ENCODE measurements at places on chromosomes 2 and 18.
A peak's percentile ranks its signal among the peaks of the same experiment; 100 is the strongest.

- no peak for DNase-seq
These were observed 83.7 kb upstream of the GALNT5 start for GRCh38 chr2:157173740-157174184.

- DNase-seq: no peak
These were observed 164.1 kb downstream of the GALNT14 start for GRCh38 chr2:30974092-30974491.

GRCh38 chr2:23497063-23497462 lies 112.1 kb downstream of the KLHL29 start:
- DNase-seq: peak; percentile 65

DNA sequence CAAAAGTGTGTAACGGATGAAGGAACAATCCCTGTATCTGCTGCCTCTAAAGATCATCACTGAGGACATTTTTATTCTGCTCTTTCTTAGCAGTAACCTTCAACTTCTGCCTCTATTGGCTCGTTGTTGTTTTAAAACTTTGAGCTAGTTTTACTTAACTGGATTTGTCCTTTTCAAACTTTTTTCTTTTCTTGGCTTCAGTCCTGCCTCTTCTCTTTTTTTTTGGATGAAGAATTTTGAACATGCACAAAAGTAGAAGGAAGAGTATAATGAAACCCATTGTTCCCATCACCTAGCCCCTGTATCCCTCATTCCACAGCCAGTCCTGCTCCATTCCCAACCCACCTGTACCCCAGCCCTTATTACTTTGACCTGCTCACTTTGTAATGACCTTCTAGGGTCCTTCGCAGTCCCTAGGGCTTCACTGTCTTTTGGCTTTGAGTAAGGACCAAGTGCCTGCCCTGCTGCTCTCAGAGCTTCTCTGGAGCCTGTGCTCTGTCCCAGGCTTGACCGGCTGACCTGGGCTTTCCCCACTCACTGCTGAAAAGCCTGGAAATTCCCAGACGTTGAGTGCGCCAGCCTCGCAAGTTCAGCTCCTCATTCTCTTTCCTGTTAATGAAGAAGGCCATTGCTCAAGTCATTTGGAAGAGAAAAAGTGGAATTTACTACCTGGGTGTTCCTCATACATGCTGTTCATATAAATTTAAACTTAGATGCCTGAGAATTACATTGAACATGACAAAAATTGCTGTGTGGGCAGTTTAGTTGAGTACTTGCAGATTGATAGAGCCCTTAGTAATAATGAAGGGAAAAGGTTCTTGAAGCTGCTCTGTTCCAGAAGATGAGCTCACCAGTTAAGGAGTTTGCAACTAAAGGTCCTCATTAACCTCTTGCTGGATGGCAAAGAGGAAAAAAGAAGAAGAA lies 149.3 kb upstream of the ALPP start:
- no peak for DNase-seq

DNA sequence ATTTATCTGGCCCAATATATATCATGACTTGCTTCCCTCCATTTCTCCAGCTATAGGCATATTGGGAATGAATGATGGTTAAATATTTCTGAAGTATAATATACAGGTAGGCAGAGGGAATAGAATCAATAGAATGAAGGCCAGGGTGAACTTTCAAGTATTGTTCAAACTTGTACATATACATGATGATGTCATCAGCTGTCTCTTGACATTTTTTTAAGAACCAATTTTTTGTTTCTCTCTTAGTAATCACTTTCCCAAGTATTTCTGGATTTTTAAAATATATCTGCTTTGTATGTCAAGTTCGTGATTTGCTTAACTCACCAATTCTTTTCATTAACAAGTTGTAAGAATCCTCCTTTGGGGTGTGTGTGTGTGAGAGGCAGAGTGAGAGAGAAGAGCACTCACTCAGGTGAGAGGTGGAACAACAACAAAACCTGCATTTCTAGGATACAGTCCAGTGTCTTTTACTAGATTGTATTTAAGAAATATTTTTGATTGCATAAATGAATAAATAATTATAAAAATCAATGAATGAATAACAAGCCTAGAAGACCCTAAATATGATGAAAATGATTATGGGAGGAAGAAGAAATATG lies 1239.1 kb downstream of the LRP1B start:
- no peak for DNase-seq

- no peak for DNase-seq
These were observed 184.9 kb downstream of the UBE2E3 start for GRCh38 chr2:181165199-181165868.

GRCh38 chr2:55010149-55010591 lies 40.1 kb downstream of the RTN4 start:
- DNase-seq: peak; percentile 46

- DNase-seq: no peak
These were observed 655.3 kb upstream of the FAM98A start for GRCh38 chr2:34254272-34254878.

DNA sequence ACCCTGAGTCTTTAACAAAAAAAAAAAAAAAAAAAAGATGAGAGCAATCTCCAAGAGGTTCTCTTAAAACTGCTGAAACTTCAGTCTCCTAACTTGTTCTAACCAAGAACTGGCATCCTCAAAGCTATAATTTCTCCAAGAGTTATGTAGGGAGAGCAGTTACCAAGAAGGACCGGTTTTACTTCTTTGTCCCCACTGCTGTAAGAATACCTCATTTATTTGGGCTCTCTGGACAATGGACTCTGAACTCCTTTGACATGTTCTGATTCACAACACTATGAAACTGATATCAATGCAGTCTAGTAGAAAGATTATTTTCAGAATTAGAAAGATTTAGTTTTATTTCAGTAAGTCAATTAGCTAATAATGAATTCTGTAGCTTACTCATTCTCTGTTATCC lies 84.5 kb upstream of the DTNB start:
- no peak for DNase-seq

DNA sequence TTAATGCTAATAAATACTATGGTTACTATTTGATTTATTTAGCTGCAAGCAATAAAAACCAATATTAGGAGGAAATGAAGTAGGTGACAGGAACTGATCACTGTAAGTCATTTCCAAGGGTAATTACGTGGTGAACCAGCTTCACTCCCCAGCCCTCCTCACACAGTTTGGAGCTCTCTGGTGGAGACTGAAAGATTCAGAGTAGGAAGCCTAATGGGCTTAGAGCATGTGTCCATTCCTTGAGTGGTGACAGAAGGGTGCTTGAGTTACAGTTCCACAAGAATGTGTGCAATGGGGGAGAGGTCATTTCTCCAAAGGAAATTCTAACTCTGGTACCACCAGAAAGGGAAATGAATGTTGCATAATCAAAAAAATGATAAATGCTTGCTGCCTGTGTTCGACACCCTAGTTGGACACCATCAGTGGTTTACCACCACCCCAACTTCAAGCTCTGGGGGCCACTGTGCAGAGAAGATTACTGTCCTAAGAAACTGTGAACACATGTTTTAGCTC lies 285.1 kb upstream of the MMADHC start:
- DNase-seq: no peak

- DNase-seq: no peak
These were observed 18.1 kb upstream of the TMEM237 start for GRCh38 chr2:201661366-201661765.

DNA sequence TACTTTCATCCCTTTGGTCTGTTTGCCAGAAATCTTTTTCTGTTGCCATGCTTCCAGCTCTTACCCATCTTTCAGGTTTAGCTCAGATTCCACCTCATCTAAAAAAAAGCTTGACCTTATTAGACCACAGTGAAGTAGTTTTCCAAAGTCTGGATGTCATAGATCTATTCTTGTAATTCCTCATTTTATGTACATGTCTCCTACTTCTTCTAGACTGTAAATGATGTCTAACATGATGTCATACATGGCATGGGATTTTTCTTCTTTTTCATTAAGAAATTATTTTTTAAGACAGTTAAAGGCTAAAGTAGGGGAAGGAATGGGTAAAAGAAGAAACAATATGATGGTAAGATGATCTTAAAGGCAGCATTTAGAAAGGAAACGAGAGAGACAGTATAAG lies 11.3 kb downstream of the GLS start:
- no peak for DNase-seq

GRCh38 chr2:239092571-239093294 lies 244.8 kb downstream of the TWIST2 start:
- DNase-seq: no peak

DNA sequence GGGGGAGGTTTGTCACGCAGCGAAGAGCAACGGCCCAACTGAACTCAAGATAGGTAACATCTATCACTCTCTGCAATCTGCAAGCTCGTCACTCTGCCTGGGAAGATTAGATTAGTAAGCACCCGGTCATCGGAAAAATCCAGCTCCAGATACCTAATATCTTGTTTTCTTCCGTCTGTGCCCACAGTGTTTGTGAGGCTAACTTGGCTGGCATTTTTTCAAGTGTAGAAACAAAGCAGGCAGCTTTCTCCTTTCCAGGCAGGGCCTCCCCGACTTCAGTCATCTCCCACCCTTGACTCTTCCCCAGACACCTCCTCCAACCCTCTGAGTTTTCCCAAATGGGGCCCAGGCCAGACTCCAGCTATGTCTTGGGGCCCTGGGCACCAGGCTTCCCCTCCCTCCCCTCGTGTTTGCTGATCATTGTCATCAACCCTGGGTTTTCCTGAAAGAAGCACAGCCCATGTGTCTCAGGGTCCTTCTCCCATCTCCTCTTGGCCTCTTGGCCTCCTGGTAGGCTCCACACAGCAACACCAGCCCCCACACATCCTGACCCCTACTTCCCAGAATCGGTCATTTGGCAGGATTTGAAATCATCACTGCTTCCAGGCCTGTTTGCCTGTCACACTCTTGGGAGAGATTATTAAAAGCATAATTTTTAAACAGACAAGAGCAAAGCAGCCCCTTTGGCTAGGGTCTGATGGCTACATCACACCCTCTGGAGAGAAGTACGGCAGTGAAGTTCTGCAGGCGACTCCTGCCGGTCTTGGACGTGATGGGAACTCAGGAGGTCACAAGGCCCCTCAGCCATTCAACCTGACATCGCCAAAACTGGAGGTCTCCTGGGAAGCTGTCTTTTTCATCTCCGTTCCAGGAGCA lies 144.9 kb upstream of the ID2 start:
- no peak for DNase-seq

DNA sequence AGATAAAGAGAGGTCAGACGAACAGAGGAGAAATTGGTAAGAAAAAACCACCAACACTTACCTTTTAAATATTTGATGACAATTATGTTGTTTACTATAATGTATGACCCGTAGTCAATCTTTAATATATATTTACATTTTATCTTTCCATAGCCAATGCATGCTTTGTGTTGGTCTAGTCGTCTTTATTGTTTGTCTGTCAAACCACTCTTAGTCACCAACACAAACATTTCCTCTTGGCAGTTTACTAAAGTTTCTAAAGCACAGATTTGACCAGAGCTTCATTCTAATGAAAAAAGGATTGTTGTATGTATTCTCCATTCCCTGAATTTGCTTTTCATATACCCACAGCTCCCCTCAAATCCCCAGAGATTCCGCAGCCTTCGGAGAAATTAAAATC lies 784.7 kb upstream of the PIK3C3 start:
- DNase-seq: no peak

DNA sequence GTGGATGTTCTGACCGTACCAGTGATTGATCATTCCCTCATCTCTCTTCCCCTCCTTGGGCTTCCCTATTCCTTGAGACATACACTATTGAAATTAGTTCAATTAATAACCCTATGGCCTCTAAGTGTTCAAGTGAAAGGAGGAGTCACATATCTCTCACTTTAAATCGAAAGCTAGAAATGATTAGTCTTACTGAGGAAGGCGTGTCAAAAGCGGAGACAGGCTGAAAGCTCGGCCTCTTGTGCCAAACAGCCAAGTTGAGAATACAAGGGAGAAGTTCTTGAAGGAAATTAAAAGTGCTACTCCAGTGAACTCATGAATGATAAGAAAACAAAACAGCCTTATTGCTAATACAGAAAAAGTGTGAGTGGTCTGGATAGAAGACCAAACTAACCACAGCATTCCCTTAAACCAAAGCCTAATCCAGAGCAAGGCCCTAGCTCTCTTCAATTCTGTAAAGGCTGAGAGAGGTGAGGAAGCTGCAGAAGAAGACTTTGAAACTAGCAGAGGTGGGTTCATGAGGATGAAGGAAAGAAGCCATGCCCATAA lies 144.4 kb upstream of the LYPD6 start:
- peak; percentile 4 for DNase-seq

DNA sequence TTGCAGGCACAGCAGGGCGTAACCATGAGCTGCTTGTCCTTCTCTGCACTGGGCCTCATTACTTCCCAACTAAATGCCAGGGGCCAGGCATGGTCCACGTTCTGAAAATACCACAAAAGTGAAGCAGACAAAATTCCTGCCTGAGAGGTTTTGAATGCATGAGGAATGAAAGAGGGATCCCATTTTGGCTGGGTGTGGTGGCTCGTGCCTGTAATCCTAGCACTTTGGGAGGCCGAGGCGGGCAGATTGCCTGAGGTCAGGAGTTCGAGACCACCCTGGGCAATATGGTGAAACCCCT lies 139.5 kb downstream of the MBP start:
- DNase-seq: no peak

GRCh38 chr2:192215096-192215877 lies 20.6 kb upstream of the TMEFF2 start:
- no peak for DNase-seq

DNA sequence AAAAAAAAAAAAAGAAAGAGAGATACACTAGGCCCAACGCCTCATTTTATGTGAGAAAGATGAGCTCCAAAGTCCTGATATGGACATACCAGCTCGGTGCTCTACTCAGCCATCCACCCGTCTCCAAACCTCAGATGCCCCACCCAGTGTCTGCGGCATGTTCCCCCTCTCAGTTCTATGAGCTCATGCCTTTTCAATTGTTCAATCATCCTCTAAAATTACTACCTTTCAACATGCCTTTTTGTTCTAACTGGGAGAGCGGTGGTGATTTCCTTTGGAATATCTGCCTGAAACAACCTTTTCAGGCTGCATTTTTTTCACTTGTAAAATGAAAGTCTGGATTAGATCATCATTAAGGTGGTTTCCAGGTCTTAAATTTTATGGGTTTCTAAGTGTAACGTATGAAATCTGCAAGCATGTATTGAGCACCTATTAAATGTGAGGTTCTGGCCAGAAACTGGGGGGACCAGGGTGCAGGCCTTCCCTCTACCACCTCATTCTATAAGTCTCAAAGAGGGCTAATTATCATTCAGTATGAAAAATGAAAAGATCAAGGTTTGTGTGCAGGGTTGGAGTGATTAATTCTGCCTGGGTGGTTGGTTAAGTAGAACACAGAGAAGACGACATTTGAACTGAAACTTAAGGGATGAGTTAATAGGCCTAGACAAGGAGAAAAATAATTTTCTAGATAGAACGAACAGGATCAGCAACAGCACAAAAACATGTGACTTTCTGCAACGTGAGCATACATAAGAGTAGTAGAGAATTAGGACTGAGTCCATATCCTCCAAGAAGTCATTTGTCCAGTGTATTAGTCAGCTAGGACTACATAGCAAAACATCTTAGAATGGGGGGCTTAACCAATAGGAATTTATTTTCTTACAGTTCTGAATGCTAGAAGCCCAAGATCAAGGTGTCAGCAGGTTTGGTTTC lies 87.4 kb upstream of the GLS start:
- no peak for DNase-seq

DNA sequence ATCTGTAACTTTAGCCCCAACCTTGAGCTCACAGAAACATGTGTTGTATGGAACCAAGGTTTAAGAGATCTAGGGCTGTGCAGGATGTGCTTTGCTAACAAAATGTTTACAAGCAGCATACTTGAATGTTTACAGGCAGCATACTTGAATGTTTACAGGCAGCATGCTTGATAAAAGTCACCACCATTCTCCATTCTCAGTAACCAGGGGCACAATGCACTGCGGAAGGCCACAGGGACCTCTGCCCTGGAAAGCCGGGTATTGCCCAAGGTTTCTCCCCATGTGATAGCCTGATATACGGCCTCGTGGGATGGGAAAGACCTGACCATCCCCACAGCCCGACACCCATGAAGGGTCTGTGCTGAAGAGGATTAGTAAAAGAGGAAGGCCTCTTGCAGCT lies 52.4 kb downstream of the LONRF2 start:
- no peak for DNase-seq

Data from activated CD4-positive, alpha-beta T cell treated with anti-CD3 and anti-CD28 coated beads, Interleukin-2, amount 50 U/mL, for 16 hours (primary cell).